ENCODE measurements at places on chromosomes 4 and X. TPM values are rescaled to one million over a fixed set of nuclear protein-coding genes. Genes with fewer than 3 reads are reported as not detected.

MXRA5 gene
- not detected for total RNA-seq

- no peak for DNase-seq
Measured at GRCh38 chrX:90026730-90027129, 105.0 kb downstream of the TGIF2LX start.

- no peak for DNase-seq
Measured at GRCh38 chr4:126558596-126558995, 1074.2 kb upstream of the INTU start.

ADH1A gene
- total RNA-seq = not detected

SPANXB1 gene
- total RNA-seq = not detected

- DNase-seq = no peak
Measured at GRCh38 chr4:48748949-48749596, 31.0 kb downstream of the FRYL start.

GLUD2 gene
- total RNA-seq = 0.25 TPM

- no peak for DNase-seq
Measured at GRCh38 chrX:10922159-10922558, 189.0 kb upstream of the HCCS start.

DNA sequence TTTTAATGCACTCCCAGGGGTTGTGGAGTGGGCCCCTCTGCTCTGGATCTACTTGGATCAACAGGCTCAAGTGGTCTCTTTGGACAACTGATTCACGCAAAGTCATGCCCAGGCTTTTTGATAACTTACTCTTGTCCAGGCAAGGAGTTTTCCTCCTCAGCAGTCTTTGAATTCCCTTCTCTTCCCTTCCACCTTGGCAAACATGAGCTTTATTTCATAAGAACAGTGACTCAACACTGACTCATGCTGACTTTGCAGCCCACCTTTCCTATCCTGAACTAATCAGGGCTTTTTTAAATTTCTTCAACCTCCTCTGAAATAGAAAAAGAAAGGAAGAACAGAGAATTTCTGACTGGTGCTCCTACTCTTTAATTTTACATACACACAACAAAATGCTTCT is 132.1 kb upstream of the LDB2 start:
- DNase-seq = no peak

ZNF81 gene
- 9.1 TPM for total RNA-seq

GRCh38 chr4:94545296-94545695 is 93.6 kb downstream of the PDLIM5 start:
- no peak for DNase-seq

- DNase-seq = no peak
Measured at GRCh38 chr4:10569491-10569890, 112.3 kb upstream of the ZNF518B start.

ADH1C gene
- total RNA-seq = not detected

VGLL1 gene
- total RNA-seq = not detected

- no peak for DNase-seq
Measured at GRCh38 chr4:36310216-36310615, 28.8 kb downstream of the DTHD1 start.

CT45A3 gene
- total RNA-seq = not detected

DNA sequence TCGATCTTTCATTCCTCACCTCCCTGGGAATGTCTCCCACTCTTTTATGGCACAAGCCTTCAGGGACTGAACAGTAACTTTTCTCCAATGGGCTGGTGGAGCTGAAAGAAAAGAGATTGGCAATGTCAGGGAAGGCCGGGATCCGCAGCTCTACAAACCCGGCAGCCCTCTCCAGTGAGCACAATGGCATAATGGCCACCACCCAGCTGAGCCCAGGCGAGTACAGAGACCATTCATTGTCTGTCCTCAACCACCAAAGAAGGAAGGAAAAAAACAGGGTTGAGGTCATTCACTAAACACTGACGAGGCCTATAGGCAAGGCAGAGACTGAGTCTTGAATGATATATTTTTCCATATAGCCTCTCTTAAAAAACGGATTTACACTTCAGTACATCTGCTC is 3.6 kb downstream of the GEMIN8 start:
- no peak for DNase-seq

DNA sequence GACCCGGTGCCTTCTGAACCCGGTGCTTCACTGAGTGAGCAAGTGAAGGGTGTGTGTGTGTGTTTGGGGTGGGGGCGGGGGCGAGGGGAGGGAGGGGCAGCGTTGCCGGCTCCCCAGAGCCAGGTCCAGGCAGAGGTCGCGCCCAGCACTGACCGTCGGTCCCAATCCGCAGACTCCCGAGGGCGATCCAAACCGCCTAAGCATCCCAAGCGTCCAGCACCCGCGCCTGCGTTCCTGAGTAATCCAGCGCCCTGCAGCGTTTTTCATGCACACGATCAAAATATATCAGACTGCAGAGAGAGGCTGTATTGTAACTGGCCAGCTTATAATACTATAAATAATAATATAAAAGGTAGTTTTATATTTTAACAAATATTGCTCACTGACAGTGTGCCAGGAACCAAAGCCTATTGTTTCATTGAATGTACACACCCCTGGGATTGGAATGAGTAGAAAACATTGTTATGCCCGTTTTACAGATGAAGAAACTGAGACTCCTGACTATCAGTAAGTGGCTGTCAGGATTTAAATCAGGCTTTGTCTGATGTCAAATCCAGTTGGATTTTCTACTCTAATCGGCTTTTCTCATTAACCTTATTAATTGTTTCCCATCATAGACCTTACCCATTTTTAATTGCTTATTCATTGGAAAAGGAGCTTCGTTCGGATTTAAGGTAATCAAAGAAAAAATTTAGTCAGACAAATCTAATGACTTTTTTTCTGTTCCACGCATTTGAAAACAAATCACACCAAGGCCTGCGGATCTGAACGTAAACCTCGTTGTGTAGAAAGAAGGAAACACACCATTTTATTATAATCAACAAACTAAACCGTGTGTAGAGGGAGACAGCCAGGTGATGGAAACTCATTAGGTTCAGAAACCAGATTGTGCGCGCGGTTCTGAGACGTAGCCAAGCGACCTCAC is 4.0 kb upstream of the NKX3-2 start:
- DNase-seq = no peak

SPOCK3 gene
- not detected for total RNA-seq

GRCh38 chrX:77900688-77901087 is 1.4 kb downstream of the COX7B start:
- DNase-seq = no peak

FHDC1 gene
- 0.22 TPM for total RNA-seq

DNA sequence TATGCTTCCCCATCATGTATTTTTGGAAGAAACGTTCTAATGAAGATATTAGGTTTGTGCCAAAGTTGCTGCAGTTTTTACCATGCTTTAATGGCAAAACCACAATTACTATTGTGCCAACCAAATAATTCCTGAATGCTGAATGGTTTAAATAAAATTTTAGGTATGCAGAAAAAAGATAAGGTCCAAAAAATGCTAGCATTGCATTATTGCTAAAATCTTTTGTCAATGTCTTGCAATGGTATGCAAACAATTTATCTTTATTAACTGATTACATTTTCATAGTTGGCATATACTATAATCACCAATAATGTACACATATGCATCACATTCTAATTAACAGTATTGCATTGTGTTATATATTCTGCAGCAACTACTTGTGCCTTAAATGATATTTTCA is 1657.4 kb upstream of the IGFBP7 start:
- no peak for DNase-seq

- no peak for DNase-seq
Measured at GRCh38 chr4:93334003-93334402, 494.6 kb upstream of the ATOH1 start.

DNA sequence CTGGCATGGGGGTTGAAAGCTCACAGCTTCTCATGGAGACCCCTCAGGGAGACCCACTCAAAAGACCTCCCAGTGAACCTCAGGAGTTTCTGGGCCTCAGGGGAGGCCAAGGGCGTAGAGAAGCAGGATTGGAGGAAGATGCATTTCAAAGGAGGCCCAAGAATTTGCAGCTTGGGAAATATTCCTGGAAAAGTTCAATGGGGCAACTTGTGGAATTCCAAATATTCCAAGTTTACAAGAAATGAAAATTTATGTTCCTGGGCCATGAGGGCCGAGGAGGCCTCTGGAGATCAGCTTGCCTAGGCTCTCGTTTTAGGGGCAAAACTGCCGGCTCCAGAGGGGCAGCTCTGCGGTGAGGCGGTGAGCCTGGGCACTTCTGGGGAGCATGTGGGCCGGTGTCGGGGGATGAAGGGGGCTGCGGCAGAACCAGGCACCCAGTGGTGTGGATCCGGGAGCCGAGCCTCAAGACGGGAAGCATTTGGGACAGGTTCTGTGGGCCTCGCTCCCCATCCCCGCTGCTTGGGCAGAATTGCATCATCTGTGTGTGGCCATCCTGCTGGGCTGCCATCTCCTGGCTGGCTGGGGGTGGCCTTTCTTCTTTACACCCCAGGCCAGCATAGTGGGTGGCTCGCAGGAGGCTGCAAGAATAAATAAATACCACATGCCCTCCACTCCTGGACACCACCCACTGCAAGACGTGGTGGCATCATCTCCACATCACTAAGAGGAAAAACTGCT is 54.6 kb upstream of the GPR78 start:
- DNase-seq = no peak

GRCh38 chr4:110484029-110484428 is 8.1 kb downstream of the ENPEP start:
- DNase-seq = no peak

G6PD gene
- 102 TPM for total RNA-seq

DNA sequence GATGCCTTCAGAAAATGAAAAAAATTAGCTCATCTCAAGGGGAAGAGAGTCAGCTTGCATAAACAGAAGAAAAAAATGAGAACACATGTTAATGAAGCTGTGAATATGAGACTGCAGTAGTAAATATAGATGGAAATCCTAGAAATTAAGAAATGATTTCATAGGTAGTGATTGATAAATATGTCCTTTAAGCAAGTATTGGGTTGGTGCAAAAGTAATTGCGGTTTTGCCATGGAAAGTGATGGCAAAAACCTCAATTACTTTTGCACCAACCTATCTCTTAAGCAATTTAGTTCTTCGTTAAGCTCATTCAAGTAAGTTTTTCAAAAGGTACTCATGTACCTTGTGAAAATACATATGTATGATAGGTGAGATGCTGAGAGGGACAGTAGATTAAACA is 400.9 kb downstream of the SH2D1A start:
- DNase-seq = no peak

GRCh38 chr4:70772929-70773555 is 51.3 kb downstream of the RUFY3 start:
- no peak for DNase-seq

- DNase-seq = no peak
Measured at GRCh38 chrX:106626789-106627188, 15.0 kb downstream of the RADX start.

TMEM31 gene
- not detected for total RNA-seq

DNA sequence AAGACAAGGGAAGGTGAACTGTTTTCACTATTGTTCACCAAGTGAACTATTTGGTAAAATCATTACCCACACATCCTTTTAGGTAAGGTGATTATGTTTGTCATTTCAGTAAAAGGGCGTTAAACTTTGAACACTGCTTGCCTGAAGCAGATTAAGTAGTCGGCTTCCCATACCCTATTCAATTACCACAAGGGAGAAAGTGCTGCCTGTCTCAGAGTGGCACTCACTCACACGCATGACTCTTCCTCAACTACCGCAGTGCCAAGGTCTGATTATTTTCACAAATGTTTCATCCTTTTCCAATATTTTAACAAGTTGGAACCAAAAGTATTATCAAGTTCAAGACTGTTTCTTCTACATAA is 11.0 kb downstream of the VEGFC start:
- no peak for DNase-seq

DMD gene
- 0.17 TPM for total RNA-seq

RTL3 gene
- not detected for total RNA-seq

All from activated naive CD8-positive, alpha-beta T cell treated with anti-CD3 and anti-CD28 coated beads, Interleukin-2, amount 10 ng/mL, durations not matched to agents 7 days and 5 days (primary cell).